ENCODE measurements at places on chromosomes 5 and 9.

DNA sequence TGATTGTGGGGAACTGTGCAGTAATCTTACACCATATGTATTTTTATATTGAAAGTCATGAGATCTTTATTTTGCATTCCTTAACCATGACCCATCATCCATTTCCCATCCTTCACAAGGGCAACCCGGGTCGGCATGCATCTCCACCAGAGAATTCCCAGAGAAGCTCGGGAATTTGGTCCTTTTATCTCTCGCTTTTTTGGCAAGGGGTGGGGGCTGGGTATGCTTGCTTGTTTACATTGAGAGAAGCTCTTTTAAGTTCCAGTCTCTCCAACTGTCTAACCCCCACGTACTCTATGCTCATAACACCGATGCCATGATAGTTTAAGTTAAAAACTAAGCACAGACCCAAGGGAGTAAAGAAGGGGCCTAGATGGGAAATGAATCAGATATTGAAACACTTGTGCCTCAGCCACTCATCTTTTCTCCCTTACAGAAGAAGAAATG lies 109.9 kb upstream of the NFIB start:
- DNase-seq: no peak

DNA sequence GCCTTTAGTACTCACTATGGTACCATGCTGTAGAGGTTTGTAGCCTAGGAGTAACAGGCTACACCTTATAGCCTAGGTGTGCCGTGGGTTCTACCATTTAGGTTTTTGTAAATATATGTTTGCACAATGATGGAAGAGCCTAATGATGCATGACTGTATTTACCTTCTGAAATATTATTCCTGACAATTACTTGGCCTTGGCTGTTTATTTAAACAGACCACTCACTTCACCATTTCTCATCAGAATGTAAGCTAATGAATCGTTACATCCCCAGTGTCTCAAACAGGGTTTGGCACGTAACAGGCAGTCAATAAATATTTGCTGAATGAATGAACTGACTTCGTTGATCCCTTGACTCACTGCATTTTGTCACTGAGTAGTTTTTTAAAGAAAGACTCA lies 93.1 kb downstream of the MED27 start:
- DNase-seq: no peak

DNA sequence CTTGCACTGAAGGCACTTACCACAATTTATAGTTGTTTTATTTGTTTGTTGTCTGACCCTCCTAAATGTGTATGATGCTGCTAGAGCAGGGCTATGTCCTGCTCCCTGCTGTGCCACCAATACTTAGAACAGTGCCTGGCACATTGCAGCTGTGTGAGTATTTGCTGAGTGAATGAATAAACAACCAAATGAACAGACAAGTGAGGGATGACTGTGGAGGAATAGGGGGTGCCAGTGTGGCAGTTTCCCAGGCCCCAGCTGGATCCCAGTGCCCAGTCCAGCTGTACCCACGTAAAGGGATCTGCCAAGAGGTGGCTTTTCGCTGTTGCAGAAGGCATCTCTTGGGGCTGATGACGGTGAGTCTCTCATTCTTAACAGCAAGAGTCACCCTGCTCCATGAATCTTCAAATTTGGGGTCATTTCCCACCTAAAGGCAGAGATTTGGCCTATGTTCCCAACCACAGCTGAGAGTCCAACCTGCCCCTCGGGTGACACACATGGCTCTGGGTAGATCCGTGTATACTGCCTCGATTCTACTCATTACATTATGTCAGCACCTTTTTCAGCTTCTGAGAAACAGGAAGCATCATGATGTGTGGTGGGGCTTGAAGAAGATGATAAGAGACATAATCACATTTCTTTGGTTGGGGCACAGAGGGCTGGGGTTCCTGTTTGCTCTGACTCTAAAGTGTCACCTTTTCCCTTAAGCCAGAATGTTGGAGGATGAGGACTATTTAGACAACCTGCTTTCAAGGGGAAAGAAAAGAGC lies 14.3 kb downstream of the IL5 start:
- no peak for DNase-seq

GRCh38 chr5:57538341-57538955 lies 55.8 kb upstream of the ACTBL2 start:
- no peak for DNase-seq

DNA sequence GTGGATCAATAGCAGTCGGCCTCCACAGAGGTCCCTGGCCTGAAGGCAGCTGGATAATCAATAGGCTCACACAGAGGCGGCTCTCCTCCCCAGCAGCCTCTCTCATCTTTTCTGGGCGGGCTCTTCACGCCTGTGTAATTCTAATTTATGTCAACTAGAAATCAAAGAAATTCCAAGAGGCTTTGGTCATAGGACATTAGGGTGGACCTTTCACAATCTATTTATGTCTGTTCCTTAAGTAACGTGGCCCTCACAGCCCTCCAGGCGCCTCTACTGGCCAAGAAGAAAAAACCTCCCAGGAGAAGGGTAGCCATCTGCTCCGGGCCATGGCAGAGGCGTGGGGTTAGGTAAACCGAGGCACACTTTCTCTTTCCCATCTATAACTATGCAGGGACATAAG lies 205.1 kb upstream of the EFNA5 start:
- no peak for DNase-seq

DNA sequence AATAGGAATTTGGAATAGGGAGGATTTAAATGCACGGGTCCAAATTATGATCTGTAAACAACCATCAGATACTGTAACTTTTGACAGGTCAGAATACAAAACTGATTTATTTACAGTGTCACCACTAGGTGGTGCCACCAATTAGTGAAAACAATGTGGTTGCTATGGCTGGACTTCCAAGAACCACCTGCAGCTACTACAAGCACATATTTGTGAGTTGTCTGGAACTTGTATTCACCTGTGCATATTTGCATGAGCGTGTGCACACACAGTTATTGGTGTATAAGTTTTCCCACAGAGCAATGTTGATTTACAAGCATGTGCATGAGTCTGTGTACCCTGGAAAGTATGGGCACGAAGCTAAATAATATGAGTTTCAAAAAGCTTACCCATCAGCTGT lies 3.0 kb upstream of the HRCT1 start:
- no peak for DNase-seq

- no peak for DNase-seq
Measured at GRCh38 chr5:33833237-33833575, 58.6 kb downstream of the ADAMTS12 start.
